ENCODE measurements at places on chromosomes 12 and 14. TPM values are rescaled to one million over a fixed set of nuclear protein-coding genes. Genes with fewer than 3 reads are reported as not detected.

Gene CHST11
- 1.1 TPM for total RNA-seq

Gene ERBB3
- total RNA-seq: 170 TPM

Gene HOXC12
- total RNA-seq: not detected

Gene KRT73
- total RNA-seq: not detected

Gene CCDC38
- not detected for total RNA-seq

Gene OR6C2
- total RNA-seq: not detected

- no peak for DNase-seq
These were observed 33.1 kb downstream of the PHLDA1 start for GRCh38 chr12:75998292-75999063.

DNA sequence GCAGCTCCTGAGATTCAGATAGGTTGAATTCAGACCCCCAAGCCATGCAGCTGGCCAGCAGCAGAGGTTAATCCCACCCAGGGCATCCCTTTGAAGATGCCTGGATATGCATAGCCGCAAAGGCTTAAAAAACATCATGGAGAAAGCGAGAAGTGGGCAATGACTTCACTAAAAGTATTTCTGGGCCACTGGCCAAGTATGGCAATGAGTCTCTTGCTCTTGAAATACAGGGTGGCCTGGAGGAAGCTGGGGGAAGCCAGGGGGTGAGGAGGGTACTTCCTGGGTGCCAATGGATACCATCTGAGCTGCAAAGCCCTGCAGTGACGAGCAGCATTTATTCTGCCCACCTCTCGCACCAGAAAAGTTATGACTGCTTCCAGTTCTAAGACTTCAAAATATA lies 539.3 kb upstream of the TBX3 start:
- no peak for DNase-seq

DNA sequence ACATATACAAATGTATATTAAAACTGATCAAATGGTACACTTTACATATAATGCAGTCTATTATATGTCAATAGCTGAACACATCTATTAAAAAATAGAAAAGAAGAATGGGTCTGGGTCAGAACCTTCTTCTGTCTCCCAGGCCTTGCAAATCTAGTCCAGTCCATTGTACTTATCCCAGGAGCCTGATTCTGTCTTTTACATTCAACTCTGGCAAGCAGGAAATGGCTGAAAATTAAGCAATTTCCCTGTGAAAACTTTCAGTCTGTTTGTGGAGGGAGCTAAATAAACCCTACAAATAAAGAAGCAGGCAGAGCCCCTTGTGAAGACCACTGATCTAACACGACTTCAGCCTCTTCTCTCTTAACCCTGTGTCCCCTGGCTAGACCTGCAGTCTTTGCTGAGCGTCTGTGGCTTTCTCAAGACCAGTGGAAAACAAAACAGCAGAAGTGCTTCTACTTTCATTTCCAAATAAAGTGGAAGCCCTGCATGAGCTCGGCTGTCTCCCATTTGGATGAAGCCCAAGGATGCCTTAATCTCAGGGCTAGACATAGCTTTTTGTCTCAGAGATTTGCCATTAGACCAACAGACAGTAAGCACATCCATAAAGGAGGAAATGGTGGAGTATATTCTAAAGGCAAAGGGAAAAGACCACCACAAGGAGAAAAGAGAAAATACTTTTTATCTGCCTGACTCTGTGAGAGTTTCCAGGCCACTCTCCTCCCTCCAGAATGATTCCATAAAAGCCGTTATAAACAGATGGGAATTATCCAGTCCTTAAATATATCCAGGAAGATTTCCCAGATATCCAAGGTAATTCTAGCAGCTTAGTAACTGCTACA lies 48.2 kb downstream of the CRACR2A start:
- no peak for DNase-seq

DNA sequence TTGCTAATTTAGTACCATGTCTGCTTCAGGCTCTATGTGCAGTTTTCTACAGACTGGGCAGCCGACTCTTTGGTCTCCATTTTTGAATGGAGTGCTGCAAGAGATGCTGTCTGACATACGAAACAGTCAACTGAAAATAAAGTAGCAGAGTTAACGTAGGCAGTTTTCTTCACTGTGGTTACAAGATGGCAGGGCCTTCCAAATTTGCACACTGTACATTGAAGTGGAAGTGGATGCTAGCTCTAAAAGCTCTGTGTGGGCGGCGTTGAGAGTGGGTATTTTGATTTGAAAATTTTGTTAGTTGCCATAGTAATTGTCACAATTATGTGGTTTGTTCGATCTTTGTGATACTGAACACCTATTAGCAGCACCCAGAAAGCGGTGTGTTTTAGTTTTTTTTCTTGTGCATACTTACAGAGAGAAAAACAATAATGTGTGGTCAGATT lies 154.9 kb upstream of the ATP2B1 start:
- DNase-seq: no peak

DNA sequence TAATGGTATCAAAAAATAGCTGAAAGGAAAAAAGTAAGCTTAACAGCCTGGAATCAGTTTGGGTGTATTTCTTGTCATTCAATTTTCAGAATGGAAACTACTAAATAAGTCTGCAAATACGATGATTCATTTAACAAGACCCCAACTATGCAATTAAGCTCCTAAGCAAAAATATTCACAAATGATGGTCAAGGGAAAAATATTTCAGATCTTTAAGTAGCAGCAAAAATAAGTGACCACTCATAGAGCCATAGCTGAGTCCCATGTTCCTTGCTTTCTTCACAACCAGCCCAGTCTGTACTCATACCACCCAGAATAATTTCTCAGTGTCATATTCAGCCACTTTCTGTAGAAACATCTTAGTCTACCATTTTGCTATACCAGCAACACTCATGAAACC lies 185.4 kb downstream of the PPM1H start:
- no peak for DNase-seq

DNA sequence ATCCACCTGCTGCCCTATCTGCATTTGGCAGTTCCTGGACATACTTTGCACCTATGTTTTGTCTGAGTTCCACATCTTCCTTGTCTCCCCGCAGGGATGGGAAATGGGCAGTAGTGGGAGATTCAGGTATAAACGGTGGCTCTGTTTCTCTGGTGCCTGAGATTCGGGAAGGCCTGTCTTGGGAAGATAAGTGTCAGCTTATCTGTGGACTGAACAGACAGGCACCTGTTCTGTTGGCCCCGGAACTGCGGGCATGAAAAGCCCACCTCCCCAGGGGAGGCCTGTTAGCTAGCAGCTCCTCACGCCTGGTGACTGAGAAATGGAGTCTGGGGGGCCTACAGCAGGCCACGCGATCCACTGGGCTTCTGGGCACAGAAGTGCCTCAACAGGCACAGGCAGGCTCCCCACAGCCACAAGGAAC lies 5.8 kb downstream of the PHB2 start:
- DNase-seq: no peak

- no peak for DNase-seq
These were observed 932 bp downstream of the ADCY6 start for GRCh38 chr12:48787791-48788523.

DNA sequence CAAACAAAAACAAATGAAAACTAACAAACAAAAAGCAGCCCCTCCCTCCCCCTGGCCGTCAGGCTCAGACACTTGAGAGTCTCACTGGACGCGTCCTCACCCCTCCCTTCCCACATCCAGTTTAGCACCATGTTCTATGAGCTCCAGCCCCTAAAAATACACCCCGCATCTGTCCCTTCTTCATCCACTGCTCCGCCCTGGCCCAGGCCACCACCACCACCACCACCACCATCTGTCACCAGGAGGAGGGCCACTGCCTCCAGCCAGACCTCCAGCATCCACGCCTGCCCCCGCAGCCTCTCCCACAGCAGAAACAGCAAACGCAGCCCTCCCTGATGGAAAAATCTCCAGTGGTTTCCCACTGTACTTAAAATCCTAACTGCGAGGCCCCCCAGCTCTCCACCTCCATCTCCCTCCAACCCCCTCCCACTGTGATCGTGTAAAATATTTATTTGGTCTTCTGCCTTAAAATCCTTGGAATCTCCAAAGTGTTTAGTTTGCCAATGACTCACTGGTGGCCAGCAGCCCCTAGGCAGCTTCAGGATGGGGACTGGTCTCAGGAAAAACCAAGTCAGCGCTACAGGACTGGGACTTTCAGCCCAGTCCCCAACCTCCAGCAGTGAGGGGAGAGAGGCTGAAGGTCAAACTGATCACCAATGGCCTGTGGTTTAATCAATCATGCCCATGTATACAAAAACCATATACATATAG lies 95.1 kb downstream of the SCARB1 start:
- DNase-seq: no peak

- no peak for DNase-seq
These were observed 30.3 kb upstream of the FOXN3 start for GRCh38 chr14:89447182-89447944.

GRCh38 chr12:33602515-33602914 lies 162.9 kb upstream of the SYT10 start:
- DNase-seq: no peak

DNA sequence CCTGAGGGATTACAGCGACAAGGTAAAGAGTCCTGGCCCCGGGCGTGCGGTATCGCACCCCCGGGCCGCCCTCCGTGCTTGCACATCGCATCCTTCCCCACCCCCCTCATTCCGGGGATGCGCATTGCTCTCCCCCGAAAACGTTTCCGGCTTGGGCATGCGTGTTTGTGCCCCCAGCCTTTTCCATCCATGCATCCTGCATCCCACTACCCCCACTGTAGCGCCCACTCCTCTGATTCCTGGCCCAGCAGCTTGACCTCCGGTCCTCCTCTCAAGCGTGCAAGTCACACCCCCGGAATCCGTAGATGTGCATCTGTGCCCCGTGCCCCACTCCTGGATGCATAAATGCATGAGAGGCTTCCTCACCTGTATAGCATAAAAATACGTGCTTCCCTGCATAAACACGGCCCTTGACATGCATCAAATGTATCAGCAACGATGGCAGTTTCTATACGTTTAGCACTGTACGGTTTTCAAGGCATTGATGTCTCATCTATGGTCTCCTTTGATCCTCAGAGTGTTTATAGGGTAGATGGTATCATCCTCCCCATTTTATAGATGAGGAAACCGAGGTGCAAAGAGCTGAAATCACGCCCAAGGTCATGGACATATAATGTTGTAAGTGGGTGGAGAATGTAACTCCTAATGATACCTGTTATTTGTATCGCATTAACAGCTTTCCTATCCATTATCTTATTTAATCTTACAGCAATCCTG lies 484 bp downstream of the RIC8B start:
- no peak for DNase-seq

DNA sequence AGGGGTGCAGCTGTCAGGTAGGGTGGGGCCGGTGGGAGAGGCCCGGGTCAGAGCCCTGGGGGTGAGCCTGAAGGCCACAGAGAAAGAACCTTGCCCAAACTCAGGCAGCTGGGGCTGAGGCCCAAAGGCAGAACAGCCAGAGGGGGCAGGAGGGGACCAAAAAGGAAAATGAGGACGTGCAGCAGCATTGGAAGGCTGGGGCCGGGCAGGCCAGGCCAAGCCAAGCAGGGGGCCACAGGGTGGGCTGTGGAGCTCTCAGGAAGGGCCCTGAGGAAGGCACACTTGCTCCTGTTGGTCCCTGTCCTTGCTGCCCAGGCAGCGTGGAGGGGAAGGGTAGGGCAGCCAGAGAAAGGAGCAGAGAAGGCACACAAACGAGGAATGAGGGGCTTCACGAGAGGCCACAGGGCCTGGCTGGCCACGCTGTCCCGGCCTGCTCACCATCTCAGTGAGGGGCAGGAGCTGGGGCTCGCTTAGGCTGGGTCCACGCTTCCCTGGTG lies 10.5 kb downstream of the MMP14 start:
- no peak for DNase-seq

- no peak for DNase-seq
These were observed 13.0 kb downstream of the LPCAT3 start for GRCh38 chr12:7005311-7005710.

GRCh38 chr12:93707836-93708235 lies 30.7 kb downstream of the CRADD start:
- DNase-seq: no peak

- DNase-seq: no peak
These were observed 8.1 kb downstream of the L2HGDH start for GRCh38 chr14:50303744-50304471.

GRCh38 chr14:75504411-75504810 lies 17.9 kb upstream of the BATF start:
- no peak for DNase-seq

DNA sequence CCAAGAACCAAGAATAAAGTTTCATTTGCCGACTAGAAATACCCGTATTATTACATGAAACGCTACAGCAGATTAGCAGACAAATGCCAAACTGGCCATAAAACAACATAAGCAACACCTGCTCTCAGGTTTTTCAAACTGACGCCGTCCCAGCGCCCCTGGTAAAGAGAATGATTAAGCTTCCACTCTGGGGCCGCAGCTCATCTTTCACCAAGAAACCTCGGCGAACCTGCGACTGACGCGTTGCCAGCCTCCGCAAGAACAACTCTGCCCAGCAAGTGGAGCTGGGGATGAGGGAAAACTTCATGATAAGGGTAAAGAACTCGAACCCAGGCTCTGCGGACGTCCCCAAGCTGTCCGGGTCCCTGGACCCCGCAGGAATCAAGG lies 530 bp downstream of the ARL1 start:
- DNase-seq: no peak

- no peak for DNase-seq
These were observed 22.4 kb downstream of the NID2 start for GRCh38 chr14:52046376-52046917.

- DNase-seq: no peak
These were observed 1.3 kb downstream of the MYL6B start for GRCh38 chr12:56153678-56154065.

DNA sequence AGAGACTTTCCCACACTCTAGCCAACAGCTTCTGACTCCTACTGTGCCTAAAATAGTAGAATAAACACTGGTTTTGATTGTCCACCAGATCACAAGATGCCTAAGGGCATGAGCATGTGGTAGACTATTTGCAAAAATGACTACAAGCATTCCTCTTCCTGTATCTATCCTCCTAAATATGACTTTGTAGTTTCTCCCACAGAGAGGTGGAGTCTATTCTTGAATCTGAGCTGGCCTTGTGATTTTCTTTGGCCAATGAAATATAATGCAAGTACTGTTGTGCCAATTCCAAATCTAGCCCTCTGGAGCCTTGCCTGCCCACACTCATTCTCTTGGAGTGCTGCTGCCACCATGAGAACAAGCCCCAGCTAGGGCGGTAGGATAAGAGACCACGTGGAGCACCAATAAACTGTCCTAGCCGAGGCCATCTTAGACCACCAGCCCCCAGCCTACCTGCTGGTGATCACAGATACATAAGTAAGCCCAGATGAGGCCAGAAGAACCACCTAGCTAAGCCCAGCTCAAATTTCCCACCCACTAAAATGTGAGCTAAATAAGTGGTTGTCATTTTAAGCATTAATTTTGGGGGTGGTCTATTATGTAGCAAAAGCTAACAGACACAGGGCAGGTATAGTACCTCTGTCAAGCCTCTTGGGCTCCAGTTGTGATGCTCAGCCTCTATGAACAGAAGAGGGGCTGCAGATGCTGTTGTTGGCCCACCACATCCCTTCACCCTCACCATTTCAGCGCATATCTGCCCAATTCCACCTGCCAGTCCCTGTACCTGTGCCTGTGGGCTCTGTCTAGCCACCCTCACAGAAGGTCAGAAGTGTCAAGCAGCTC lies 17.9 kb downstream of the ZFP36L1 start:
- DNase-seq: no peak

- DNase-seq: no peak
These were observed 3.3 kb downstream of the P2RX2 start for GRCh38 chr12:132621657-132622435.

GRCh38 chr12:47397664-47398281 lies 308.1 kb downstream of the RPAP3 start:
- DNase-seq: peak; percentile 30

All from Calu3 (cell line).